Cerebellar nuclear complex (tissue), 1 donor: ENCODE measurements at places on chromosomes 2 and 18.

- no peak for DNase-seq
These were observed 77.2 kb upstream of the ST6GAL2 start for GRCh38 chr2:106963156-106963555.

DNA sequence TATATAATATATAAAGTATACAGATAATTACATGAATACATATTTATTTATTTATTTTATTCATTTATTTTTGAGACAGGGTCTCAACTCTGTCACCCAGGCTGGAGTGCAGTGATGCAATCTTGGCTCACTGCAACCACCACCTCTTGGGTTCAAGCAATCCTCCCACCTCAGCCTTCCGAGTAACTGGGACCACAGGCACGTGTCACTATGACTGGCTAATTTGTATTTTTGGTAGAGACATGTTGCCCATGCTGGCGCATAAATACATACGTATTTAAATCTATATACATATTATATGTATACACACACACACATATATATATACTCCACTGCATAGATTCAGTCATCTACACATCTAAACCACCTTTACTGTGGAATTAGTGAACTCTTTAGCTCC is 20.6 kb upstream of the NDUFV2 start:
- DNase-seq = no peak

- DNase-seq = no peak
These were observed 212.5 kb downstream of the NBAS start for GRCh38 chr2:15348636-15349035.

DNA sequence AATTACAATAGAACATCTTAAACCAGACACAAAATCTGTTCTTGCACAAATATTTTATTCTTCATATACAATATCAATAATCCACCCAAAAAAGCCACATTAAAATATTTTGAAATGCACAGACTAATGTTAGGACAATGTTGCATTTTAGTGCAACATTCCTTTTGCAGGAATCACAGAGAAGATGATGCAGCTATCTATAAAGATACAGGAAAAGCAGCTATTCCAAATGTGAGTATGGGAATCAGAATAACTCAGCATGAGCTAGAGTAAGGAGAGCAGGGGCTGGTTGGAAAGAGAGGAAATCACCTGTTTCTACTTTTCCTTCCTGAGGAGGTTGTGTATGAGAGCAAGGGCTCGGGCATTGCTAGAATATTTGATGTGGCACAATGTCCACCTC is 4.8 kb downstream of the C2orf66 start:
- no peak for DNase-seq
